ENCODE measurements at places on chromosomes 7 and 10.

- DNase-seq = no peak
These were observed 141.7 kb downstream of the AUTS2 start for GRCh38 chr7:69739931-69740431.

GRCh38 chr10:48896756-48897440 is 42.7 kb downstream of the LRRC18 start:
- no peak for DNase-seq

DNA sequence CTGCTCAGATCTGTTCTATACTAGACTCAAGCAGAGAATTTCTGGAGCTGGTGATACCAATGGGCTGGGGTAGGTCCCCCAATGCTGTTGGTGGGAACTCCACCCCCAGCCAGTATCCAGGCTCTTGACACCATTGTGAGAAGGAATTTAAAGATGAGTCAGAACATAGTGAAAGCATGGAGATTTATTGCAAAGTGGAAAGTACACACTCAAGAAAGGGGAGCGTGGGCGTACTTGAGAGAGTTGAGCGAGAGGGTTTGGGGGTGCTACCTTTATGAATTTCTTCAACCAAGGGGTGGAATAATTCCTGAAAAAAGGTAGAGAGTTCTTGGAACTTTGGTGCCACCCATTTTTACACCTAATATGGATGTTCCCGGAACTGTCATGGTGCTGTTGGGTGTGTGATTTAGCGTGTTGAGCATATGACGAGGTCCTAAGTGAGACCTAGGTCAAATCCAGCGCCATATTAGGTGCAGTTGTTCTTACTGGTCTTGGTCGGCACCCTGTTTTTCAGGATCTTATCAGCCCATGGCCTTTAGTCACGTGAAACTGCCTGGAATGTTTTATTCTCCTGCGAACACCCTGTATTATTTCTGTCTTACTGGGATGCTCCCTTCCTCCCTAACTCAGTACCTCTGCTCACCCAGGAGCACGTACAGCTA is 122.0 kb upstream of the AHR start:
- DNase-seq = no peak

- no peak for DNase-seq
These were observed 39.8 kb downstream of the RCC1L start for GRCh38 chr7:75033826-75034225.

GRCh38 chr10:56633876-56634452 is 272.9 kb upstream of the ZWINT start:
- no peak for DNase-seq

GRCh38 chr10:44898665-44899064 is 12.5 kb upstream of the TMEM72 start:
- DNase-seq = no peak

- no peak for DNase-seq
These were observed 64.4 kb upstream of the ITGA8 start for GRCh38 chr10:15783941-15784636.

DNA sequence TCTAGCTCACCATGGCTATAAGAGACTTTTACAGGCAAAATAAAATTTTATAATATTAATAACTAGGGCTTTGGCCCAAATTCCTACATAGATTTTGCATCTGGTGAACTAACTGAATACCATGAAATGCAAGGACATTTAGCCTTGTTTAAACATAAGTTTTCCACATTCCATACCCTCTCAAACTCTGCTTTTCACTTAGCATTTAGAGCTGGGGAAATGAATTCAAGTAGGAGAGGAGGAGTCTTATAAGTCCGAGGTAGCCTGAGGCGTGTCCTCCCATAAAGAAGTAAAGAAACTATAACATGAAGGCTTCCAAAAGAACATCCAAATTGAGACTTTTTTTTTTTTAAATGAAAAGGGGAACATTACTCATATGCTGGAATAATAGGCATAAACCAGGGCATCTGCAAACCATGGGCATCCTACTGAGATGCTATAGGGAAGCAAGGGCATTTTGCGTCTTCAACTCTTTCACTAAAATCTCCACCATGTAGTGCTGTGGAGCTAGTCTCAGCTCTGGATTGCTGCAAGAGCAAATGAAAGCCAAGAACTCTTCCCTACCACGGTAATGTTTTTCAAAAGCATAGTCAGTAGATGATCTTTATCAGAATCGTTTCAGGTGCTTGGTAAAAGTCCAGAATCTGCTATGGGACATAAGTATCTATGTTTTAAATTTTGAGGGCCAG is 79.1 kb downstream of the PALS2 start:
- no peak for DNase-seq

- DNase-seq = no peak
These were observed 37.7 kb downstream of the HTRA1 start for GRCh38 chr10:122499012-122499411.

DNA sequence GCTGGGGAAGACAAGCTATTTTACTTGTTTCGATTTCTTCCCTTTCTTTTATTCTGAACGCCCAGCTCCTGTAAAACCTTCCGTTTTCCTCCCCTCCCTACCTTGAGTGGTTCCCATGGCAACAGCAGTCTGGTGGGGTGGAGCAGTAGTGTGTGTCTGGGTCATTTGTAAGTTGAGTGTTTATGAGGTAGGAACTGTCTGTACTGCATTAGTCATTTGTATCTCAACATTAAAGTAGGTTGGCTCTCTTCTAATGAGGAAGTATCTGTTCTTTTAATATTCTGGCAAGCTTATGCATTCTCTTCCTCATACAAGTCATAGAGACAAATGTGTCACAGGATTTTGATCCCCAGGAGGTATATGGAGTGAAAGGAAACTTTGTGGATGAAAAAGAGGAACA is 85.3 kb upstream of the CCDC6 start:
- DNase-seq = no peak

DNA sequence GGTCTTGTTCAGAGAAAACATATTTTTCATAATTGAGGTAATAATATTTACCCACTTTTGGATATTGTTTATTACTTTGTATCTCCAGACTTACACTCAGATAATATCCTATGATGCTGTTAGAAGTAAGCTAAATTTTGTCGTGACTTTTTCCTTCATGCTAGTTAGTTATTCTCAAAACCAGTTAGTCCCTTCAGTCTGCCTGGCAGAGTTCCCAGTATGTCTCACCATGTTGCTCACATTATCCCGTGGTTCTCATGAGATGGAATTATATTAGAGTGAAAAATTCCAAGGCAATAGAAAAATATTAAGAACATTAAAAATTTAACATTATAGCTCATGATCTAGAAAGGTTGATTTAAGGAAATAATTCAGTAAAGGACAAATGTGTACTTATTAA is 81.5 kb upstream of the SMIM30 start:
- no peak for DNase-seq

DNA sequence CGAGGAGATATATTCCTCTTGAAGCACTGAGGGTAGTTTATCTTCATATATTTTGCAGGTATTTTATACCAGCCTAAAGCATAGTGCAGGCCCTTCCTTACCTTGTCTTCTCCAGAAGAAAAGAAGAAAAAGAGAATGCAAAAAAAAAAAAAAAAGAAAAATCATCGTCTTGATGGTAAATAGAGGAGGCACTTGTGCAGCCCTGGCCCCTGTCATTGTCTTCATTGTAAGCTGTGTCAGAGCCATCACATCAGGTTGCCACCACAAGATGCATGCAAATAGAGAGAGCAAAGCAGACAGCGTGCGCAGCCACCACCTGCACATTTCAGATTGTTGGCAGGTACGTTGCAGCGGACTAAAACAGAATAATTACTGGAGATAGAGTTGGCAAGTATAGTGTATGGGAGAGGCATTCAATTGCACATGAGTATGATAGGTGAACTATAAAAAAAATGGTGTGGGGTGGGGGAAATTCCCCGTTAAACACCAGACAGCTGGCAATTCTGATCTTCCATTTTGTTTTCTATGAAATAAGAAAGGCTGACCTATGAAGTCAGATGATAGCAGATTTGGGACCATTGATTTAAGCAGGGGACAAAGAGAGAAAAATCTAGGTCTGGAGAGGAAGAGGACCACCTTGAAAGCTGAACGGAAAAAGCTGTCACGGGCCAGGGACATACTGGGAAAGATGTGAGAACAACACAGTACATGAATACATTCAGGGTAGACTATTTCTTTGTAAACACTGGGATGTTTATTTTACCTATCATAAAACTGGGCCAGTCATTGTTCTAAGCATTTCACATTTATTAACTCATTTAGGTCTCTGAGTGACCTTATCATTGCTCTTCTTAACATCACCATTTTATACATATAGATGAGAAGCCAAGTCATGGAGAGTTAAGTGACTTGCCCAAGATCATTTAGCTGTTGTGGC is 306.3 kb upstream of the SP8 start:
- no peak for DNase-seq

GRCh38 chr7:1062296-1063294 is 18.2 kb downstream of the GPR146 start:
- DNase-seq = no peak

DNA sequence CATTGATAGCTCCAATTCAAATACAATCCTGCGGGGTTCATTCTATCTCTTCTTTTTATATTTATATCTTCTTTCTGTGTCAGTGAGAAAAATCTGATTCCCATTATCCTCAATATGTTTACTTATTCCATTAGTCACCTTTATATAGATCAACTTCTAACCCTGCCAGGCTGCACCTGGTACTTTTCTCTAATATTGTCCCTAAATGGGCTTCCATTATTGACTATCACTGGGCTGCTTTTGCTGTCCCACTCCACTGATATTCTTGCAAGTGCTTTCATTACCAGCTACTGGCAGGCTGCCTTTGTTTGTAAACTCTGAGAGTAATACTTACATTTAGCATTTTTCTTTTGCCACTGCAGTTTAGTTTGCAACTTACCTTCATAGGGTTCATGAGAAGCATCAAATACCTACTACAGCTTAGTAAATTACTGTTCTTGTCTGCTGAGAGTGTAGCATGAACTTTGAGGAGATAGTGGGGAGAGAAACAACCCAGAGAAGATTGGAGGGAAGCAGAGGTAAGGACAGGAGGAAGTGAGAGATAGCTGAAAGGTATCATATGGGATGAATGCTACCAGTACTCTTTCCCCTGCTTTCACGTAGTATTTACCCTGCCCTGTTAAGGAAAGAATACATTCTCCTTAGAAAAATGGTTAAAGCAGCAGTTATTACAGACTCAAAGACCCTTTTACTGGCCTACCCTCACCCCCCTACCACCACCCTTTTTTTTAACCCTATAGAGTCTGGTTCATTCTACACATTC is 119.1 kb downstream of the PHTF2 start:
- DNase-seq = no peak

GRCh38 chr10:9848981-9849380 is 1168.7 kb upstream of the CELF2 start:
- DNase-seq = no peak

DNA sequence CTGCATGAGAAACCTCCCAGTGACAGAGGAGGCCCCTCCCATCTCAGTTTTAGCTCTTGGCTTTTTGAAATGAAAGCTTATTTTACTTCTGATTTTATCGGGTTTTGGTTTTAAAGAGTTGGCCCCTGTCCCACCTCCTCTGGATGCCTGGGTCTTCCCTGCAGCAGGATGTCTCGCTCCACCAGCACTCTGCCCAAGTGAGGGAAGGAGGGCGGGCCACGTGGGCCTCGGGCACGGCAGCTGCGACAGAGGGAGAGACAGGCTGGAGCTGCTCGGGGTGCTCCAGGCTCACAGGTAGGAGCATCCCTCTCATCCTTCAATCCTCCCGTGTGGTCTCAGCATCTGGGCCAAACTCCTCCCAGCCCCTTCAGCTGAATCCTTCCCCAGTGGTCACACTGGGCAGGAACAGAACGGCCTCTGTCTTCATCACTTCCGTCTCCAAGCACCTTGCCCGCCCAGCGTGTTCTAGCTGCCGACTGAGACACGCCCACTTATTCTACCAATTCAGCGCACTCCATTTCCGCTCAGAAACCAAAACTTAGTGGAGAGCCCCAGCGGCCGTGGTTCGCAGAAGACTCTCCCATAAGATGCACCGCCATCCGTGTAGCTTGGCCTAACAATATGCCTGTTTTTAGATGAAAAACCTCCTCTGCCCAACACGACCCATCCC is 222.9 kb downstream of the GLRX3 start:
- no peak for DNase-seq

DNA sequence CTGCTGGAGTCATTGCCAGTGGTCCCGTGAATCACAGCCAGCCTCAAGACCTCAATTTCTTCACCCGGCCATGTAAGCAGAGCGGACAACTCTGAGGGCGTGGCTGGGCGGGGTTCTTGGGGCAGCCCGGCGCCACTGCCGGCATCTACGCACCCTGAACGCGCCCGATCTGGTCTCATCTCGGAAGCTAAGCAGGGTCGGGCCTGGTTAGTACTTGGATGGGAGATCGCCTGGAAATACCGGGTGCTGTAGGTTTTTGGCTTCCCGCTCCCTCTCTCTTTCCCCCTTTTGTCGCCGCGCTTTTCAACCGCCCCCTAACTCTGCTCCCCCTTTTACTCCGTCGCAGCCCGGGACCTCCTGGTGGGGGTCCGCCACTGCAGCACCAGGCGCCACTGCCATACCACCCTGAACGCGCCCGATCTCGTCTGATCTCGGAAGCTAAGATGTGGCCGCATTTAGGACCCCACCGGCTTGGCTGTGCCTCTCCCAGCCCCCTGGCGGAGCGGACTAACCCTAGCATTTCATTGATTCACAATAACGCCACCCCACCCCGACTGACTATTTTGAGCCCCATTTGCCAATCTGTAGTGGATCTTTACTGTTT is 25.3 kb downstream of the GARIN1A start:
- DNase-seq = peak; percentile 57

GRCh38 chr7:88548399-88548798 is 211.1 kb upstream of the ZNF804B start:
- no peak for DNase-seq

DNA sequence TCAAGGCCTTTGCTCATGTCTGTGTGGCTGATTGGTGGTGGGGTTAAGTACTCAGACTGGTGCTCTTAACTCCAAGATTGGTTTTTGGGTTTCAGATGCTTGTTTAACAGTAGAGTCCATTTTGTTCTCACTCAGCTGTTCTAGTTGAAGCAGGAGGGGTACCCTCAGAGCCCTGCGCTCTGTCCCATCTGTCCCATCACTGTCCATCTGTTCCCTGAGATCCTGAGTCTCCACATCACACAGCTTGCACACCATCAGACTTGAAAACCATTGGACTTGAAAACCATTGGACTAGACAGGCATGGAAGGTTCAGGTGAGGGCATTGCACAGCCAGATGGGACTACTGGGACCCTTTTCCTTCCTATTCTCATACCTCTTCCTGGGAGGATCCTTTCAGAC is 39.3 kb downstream of the TMEM178B start:
- DNase-seq = no peak

- DNase-seq = no peak
These were observed 18.1 kb downstream of the ADGRA1 start for GRCh38 chr10:133105686-133106390.

DNA sequence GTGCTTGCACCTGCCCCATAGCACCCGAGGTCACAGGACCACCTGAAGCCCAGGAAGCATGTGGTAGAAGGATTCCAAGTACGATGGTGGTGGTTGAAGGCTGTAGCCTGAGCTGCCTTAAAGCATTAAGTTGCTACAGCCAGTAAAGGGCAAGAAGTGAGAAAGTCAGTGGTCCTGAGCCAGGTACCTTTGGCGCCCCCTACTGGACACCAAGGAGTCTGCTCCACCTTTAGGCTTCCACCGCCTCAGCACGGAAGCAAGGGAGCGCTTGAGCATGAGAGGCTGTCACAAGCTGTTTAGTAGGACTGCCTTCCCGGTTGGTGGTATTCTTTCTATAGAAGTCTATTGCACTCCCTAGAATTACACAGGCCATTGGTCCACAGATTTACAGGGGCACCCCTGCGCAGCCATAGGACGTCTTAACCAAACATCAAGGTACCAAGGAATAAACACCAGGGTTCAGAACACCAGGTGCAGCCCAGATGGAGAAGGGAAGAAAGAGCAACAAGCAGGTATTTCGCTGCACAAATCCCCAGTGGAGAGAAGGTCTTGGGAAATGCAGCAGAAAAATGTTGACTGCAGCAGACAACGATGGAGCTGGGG is 2.2 kb downstream of the CRTAC1 start:
- DNase-seq = peak; percentile 41

GRCh38 chr7:128167042-128167701 is 73.9 kb upstream of the LEP start:
- peak; percentile 26 for DNase-seq
